ENCODE measurements at places on chromosomes 7 and 10. TPM values are rescaled to one million over a fixed set of nuclear protein-coding genes. Genes with fewer than 3 reads are reported as not detected.

DNA sequence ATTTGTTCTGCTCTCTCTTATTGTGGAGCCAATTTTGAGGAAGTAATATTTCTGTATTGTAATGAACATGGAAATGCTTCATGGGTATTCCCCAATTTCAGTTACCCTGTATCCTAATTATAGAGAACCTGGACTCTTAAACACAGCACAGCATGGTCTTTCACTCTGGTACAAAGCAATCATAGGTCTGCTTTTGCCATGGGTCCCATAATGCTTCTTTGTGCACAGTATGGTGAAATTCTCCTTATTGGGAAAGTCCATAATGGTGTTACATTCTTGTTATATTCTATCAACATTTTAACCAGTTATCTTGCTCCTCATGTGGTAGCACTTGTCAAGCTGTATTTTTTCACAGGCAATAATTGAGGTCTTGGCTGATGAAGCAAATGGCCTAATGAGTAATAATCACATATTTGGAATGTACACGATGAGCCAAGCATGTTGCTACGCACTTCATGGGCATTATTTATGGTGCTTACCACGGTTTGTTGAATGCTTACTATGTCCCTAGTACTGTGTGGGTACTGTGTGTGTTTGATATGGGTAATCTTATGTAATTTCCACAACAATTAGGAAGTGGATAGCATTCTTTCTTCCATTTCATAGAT is 42.9 kb downstream of the PRKG1 start:
- no peak for DNase-seq

DNA sequence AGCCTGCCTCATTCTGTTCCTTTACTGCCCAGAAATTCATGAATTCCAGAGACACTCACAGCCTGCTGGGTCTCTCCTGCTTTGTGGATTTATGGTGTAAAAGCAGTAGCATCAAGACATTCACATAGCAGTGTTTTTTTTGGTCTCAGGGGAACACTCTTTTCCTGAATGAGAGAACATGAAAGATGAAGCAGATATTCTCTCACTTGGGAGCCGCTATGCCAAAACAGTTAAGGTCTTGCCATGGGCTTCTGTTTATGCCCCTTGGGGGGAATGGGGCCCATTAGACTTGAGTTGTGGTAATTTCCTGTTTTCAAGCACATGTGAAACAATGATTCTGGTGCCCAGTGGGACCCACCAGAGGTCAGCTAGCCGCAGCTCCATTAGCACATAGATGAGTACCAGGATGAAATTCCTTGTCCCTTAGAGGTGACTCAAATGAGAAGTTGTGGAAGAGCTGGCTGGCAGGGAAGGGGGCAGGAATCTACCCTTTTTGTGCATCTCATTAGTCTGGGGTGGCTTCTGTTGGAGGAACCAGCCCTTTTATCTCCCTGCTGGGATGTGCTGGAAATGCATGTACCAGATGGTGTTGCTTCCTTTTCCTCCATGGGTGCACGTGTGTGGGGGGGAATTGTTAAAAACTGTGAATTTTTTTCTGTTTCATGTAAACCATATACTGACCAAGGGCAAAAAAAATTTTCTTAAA is 13.3 kb downstream of the BMPER start:
- no peak for DNase-seq

GRCh38 chr10:77541247-77541646 is 96.4 kb downstream of the KCNMA1 start:
- no peak for DNase-seq

- no peak for DNase-seq
These were observed 320.7 kb upstream of the MAGI2 start for GRCh38 chr7:79774150-79774549.

DNA sequence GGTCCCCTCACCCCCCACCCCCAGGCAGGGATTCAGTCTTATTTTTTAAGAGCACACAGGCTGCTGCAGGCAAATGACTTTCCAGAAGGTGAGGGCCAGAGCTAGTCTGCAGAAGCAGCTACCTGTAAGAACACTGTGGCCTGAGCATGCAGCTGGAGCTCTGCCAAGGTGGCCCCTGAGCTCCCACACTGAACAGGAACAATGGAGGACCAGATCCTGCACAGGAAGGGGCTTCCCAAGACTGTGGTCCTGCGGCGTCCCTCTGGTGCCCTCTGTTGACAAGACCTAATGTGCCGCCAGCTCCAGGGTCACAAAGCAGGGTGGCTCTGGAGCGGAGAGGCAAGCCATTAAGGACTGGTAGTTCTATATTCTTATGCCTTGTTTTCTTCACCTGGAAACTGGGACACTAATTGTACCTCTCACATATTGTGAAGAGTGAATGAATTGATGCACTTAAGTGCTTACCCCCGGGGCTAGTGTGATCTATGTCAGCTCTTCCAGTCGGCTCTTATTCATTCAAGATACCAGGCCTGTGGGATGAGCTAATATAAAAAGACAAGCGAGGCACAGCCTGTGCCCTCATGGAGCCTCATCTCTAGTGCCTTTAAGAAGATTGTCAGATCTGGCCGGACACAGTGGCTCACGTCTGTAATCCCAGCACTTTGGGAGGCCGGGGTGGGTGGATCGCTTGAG is 8.0 kb upstream of the BEND7 start:
- peak; percentile 55 for DNase-seq

The ABCC2 gene
- 1.0 TPM for polyA plus RNA-seq

The PKD1L1 gene
- polyA plus RNA-seq = 0.64 TPM

The A1CF gene
- polyA plus RNA-seq = not detected

The MRPS24 gene
- 83.7 TPM for polyA plus RNA-seq
